ENCODE measurements at places on chromosomes 7 and 10.

DNA sequence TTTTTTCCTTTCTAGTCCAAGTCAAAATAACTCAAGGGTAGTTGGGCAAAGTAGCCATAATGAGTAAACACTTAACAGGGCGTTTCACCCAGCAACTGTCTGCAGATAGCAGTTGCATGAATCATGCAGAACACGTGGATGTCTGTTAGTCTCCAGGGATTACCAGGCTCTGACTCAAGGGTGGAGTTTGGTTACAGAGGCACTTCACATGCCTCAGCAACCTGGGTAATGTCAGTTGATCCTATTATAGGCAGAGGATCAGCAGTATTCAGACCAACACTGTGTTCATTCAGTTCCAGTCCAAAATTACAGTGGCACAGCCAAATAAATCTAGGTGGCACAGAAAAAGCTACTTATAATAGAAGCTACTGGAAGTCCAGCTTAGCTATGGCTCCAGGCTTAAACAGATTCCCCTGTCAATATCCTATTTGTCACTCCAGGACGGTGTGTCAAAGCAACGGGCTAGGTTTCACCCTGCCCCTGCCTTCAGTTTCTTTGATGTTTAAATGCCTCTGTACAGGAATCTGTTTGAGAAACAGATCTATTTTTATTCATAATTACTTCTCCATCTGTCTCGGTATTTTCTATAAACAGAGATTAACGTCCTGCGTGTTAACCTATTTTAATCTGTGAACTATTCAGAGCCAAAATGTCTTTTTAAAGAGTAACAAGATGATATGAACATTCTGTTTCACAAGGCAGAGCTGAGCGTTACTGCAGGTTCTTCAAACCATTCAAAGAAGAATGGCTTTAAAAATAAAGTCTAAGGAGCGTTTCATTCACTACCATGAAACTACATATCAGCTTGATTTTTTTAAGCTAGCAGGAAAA, 162.6 kb upstream of the AKR1E2 start:
- DNase-seq, result no peak

GRCh38 chr7:28142650-28143049, 37.9 kb downstream of the JAZF1 start:
- DNase-seq, result peak; percentile 33

- DNase-seq, result no peak
Measured at GRCh38 chr7:149381245-149381644, 79.6 kb downstream of the ZNF777 start.

DNA sequence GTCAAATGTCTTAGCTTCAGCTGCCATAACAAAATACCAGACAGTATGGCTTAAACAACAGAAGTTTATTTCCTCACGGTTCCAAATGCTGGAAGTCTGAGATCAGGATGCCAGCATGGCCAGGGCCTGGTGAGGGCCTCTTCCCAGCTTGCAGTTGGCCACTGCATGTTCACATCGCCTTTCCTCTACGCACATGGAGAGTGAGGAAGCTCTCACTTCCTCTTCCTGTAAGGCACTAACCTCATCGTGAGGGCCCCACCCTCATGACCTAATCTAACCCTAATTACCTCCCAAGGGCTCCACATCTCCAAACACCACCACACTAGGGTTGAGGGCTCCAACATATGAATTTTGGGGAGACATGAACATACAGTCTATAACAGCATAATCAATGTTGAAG, 14.4 kb downstream of the ZNF33B start:
- DNase-seq, result no peak

DNA sequence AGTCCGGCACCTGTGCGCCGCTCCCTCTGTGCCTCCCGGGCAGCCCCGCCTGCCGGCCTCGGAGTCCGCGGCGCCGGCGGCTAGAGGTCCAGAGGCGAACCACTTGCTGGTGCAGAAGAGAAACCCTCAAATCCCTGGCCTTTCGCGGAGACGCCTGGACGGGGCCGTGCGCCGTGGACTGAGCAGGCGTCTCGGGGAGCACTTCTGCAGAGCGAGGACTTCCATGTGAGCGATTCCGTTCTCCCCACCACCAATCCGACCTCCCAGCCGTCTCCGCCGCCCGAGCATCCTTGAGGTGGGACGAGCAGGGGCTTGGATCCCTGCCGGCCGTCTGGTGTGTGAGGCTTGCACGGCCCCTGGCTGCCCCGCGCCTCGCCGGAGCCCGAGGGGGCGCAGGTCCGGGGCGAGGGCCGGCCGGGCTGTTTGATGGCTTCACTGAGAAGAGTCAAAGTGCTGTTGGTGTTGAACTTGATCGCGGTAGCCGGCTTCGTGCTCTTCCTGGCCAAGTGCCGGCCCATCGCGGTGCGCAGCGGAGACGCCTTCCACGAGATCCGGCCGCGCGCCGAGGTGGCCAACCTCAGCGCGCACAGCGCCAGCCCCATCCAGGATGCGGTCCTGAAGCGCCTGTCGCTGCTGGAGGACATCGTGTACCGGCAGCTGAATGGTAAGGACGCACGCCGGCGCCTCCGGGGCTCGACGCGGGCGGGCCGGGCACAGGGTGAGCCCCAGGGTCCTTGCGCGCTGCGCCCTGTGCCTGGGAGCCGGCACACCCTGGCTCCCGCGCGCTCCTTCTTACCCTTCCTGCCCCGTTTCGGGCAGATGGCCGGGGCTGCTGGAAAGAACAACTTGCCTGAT, 660 bp downstream of the GALNT17 start:
- DNase-seq, result no peak

- no peak for DNase-seq
Measured at GRCh38 chr10:10576937-10577336, 440.7 kb upstream of the CELF2 start.

DNA sequence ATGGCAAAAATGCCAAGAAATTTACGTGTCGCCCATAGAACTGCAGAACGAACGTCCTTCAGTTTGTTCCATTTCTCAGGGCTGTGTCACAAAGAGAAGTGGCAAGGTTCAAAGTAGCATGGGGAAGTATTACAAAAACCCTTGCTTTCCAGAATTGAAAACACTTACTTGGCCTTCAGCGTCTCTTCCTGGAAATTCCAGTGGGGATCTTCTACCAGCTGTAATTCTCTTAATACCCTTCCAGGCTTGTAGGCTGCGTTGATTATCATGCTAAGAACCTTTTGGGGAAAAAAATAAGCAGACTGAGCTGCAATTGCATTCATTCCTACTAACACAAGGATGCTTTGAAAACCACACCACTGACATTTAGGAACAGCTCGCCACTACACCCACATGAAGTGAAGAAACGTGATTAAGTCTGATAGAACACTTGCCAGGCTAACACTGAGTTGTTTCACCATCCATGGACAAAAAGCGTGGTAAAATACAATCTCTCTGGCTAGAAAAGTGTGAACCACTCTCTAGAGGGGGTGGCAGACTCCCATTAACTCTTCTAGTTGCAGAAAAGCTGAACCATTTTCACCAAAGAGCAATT, 222.3 kb downstream of the SFMBT2 start:
- no peak for DNase-seq

DNA sequence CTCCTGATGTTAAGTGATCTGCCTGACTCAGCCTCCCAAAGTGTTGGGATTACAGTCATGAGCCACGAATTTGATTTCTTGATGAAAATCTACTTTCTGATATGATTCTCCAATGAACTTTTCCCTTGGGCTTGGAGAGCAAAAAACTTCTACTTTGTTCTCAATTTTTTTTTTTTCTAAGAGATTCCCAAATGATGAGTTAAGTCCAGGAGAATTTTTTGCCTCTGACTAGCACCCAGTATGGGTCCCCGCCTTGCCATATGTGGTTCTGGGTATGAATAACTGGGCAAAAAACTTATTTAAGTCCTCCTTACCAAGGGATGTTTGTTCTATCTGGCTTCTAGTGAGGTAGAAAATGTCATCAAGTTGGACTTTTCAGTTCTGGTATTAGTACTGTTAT, 147.9 kb upstream of the LYZL1 start:
- no peak for DNase-seq

DNA sequence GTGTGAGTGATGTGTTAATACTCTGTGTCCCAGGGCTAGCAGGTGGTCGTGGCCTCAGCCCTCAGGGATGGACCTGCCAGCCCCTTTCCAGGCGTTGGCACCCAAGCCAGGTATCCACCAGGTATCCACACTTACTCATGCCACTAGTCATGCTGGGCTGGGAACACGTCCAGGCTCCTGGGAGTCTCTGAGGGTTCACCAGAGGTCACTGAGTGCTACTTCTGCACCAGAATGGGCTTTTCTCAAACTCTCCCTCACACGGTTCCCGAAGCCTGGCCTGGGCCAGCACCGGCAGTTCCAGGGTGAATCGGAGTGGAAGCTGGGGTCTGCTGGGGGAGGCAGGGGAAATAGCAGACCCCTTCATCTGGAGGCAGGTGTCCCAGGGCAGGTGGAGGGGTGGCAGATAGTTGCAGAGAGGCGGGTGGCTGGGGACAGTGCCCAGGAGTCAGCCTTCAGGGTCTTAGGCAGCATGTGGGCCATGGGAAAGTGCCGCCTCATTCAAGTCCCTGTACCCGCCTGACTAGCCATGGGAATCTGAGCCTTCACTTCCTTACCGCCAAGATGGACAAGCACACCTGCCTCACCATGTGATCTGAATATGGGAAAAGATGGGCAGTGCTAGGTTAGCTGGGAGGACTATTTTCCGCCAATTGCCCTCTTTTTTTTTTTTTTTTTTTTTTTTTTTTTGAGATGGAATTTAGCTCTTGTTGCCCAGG, 95.5 kb upstream of the GTF2I start:
- no peak for DNase-seq

DNA sequence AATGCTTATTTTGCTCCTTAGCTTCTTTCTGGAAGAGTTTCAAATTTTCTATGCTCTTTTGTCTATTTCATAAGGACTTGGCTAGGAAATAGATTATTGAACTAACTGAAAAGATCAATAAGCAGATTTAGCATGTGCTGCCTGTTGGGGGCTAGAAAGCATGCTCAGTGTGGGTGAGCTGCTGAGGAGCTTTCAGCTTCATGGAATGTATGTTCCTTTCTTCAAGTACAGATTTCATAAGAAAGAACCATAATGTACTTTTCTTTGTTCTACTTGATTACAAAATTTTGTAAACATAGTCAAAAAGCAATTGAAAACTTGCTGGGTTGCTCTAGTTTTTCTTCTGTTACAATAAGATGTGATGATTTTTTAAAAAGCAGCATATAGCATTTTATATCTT, 73.8 kb downstream of the TAF3 start:
- no peak for DNase-seq

DNA sequence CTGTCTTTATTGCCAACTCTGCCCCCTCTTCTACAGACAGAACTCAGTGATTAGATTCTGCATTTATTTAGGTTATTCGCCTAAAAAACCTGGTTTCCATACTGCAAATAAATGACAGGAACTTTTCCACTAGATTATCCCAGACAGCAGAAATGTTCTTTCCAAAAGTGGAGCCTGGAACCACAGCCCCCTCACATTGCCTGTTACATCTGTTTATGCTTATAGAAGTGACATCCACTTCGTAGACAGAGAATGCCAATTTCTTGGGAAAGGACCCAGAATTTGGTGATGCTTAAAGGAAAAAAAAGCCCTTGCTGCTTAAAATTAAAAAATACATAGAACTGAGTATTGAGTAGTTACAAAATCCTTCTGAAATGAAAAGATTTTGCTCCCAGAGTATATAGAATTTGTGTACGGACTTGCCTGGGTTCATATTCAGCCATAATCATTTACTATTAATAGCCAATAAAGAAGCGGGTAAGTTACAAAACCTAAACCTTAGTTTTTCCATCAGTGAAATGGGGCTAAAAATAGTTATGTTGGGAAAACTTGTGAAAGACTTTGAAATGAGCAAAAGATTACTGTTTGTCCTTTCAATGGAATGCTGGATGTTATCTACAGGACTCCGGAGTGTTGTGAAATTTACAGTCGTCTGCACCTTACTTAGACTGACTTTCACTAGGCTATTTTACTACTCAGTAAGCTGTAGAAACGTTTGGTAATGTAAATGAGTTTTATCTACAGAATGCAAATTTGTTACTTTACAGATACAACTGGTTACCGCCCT, 1.1 kb upstream of the PPP1R9A start:
- no peak for DNase-seq

DNA sequence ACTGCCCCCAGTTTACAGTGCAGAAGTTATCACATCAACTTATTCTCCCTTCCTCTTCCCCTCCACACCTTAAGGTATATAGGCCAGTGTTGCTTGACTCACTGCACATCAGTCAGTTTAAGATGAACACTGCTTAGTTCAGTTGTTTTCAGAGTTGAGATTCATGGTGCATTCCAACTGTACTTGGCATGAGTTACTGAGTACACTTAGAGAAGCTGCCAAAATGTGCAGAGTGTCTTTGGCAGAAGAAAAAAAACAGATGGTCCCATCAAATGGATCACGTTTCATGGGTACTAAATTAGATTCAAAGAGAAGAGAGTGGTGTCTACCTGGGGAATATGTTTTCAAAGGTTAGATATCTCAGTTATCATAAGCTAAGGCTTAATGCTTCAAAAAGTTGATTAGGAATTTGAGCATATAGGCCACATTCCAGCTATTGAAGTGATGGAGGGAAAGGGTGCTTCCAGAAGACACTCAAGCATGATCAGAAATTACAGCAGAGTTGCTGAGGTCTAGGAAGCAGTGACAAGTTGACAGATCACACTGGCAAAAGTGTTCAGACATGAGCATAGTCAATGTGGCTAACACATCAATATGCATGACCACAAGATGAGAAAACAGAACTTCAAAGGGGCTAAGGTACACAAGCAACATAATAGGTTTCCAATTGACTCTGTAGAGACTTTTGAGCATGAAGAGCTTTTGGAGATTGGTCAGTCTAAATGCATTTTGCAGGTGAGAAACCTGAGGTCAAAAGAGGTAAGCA, 579.2 kb upstream of the CELF2 start:
- DNase-seq, result no peak

- no peak for DNase-seq
Measured at GRCh38 chr7:31020652-31021051, 31.5 kb upstream of the ADCYAP1R1 start.

- no peak for DNase-seq
Measured at GRCh38 chr7:47914717-47915615, 33.3 kb downstream of the PKD1L1 start.

DNA sequence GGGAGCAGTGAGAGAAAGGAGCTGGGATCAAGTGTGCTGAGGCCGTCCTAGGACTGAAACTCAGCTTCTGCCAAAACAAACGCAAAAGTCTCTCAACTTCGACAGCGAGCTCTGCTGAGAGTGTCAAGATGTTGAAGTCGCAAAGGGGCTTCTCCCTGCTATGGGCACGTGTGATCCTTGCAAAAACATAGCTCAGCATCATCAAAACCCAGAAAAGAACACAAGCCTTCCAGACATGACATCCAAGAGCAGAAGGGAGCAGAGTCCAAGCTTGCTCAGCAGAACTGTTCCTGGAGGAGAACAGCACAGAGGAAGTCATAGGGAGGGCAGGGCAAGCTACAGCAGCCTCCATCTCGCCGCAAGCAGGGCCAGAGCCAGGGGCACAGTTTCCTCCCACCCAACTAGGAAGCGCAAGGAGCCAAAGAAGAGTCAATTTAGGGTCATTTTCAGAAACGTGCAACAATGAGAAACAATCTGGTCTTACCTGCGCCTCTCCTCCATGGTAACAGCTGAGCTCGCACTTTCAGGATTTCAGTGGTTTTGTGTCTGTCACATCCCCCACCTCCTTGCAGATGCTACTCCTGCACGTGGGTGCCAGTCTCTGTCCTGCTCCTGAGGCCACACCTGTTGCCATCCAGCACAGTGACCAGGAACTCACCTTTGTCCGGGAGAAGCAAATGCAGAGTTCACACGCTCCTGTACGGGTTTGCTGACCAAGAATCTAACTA, 113.9 kb downstream of the DIP2C start:
- no peak for DNase-seq
